ENCODE measurements at places on chromosomes 7 and 10.
A peak's percentile ranks its signal among the peaks of the same experiment; 100 is the strongest.

DNA sequence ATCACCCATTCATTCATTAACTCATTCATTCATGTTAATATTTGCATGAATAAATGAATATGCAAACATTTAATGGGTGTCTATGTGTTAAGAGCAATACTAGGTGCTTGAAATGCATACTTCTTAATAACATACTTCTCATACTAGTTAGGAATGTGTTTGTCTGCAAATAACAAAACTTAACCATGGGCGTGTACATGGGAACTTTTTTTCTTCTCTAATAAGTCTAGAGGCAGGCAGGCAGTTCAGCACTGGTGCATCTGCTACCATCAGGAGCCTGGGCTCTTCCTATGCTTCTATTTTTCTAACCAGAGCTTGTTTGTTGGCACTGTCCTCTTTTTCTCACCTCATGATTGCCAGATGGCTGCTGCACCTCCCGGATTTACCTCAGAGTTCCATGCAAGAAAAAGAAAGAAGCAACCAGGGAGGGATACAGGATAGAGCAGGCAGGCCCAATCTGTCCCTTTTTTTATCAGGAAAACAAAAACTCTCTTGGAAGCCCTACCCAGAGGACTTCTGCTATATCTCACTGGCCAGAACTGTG lies 22.7 kb downstream of the CDHR3 start:
- DNase-seq = no peak

DNA sequence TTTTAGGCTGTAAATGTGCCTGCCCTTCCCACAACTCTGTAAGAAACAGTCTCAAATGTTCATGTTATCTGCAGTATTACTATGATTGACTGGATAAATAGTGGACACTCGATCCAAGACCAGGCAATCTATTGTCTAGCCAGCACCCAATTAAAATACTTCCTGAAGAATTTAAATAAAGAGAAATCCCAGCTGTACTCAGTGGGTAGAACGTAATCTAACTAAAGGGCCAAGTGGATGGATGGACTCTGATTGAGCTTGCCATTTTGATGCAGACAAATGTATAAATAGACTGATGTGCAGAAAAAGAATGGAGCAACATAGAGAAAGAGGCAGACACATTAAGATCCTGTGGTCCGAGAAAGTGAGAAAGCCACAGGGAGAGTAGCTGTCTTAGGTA lies 158.0 kb downstream of the IPMK start:
- no peak for DNase-seq

DNA sequence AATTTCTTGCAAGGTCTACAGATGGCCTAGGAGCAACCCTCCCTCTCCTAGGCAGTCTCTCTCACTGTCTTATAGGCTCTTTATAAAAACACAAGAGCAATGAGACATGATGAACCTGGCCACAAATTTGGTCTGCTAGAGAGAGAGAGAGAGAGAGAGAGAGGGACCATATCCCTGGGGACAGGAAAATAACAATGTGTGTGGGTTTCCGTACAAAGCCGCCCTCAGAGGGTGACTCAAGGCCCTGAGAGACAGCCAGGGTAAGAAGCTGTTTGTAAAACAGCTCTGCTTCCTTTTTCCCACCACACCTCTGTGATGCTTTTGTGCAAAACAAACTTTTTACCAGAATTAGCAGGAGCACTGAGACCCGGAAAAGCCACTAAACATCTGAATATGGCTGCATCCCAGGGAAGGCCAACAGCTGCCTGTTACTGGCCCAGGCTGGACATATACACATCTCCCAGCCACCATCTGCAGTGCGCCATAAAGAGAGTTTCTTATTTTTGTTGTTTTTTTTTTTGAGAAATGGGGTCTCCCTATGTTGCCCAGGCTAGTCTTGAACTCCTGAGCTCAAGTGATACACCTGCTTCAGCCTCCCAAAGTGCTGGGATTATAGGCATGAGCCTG lies 18.4 kb downstream of the GIMAP5 start:
- DNase-seq = no peak

DNA sequence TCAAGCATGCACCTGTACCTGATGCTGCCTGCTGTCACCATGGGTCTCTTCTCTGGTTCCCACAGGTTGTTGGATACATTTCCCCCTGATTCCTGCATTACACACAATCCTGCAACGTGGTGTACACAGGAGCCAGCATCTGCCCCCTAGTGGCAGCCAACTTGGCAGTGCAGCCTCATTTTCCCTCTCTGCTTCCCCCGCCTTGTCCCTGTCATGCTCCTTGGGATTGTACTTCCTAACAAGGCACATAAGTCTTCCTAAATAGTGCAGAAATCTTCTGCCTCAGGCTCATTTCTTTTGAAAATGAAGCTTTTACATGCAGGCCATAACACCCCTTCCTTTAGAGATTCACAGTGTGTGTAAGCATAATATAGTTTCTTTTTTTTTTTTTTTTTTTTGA lies 387.5 kb downstream of the CCSER2 start:
- no peak for DNase-seq

GRCh38 chr7:21066221-21066620 lies 279.5 kb upstream of the SP8 start:
- no peak for DNase-seq

GRCh38 chr10:60870416-60870728 lies 73.6 kb downstream of the RHOBTB1 start:
- DNase-seq = no peak

GRCh38 chr7:74013539-74014272 lies 14.3 kb upstream of the ELN start:
- DNase-seq = no peak

DNA sequence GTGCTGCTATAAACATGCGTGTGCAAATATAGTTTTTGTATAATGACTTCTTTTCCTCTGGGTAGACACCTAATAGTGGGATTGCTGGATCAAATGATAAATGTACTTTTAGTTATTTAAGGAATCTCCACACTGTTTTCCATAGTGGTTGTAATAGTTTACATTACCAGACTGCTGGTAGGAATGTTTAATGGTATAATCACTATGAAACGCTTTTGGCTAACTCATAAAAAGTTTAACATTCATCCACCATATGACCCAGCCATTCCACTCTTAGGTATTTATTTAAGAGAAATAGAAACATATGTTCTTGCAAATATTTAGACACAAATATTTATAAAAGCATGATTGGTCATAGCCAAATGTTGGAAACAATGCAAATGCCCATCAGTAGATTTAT lies 32.1 kb upstream of the TFEC start:
- no peak for DNase-seq

GRCh38 chr10:27998178-27998953 lies 513 bp downstream of the ODAD2 start:
- peak; percentile 15 for DNase-seq

- DNase-seq = no peak
These were observed 145.4 kb downstream of the CALN1 start for GRCh38 chr7:72266771-72267170.

DNA sequence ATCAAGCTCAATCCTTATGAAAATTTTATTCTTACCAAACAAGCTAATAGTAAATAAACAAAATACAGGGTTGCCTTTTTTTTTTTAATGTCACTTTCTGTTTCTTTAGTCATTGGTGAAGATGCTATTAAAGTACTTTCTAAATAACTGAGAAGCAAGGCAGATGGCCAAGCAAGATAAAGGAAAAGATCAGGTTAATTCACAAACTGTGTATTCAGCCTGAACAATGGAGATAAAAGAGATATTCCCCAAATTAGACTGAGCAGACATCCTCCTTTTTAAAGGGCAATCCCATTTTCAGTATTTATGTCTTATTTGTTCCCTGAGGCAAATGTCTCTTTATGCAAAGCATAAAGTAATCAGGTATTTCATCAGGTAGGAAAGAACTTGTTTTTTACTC lies 23.1 kb upstream of the XRCC2 start:
- DNase-seq = no peak

- DNase-seq = no peak
These were observed 175.1 kb downstream of the HGF start for GRCh38 chr7:81594767-81595166.

DNA sequence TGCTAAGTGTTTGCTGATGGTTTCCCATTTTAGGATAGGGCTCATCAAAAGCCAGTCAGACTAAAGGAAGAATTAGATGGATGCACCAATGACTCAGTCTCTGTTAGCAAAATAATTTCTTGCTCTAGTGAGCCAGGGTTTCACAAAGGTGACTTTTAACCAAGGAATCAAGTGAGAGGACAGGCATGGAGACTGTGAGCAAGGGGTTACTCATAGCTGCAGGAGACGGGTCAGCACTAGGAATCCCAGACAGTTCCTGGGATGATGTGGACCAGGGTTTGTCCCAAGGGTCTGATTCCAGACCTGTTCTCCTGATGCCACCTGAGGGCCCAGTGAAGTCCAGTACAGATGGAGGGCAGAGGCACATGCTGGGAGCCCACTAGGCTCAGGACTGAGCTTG lies 138.1 kb downstream of the NOC3L start:
- DNase-seq = no peak

GRCh38 chr10:80187060-80187459 lies 18.3 kb downstream of the ANXA11 start:
- DNase-seq = no peak

- no peak for DNase-seq
These were observed 114.0 kb downstream of the PDGFA start for GRCh38 chr7:405489-406211.

DNA sequence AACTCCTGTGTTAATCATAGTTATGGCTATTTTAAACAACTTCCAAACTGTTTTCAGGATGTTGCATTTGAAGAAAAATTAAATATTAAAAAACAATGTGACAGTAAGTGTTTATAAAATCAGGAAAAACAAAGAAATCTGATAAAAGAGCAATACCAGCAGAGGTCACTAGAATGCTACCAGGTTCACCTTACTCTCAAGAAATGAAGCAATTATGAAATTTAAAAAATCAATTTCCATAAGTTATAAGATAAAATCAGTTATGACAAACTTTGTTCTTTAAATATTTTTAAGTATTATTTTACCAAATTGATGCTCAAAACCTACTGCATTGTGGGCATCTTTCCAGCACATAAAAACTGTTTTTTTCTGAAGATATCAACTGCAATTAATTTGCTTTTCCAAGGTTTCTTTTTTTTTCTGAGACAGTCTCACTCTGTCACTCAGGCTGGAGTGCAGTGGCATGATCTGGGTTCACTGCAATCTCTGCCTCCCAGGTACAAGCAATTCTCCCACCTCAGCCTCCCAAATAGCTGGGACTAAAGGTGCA lies 50.7 kb upstream of the RHEB start:
- no peak for DNase-seq

DNA sequence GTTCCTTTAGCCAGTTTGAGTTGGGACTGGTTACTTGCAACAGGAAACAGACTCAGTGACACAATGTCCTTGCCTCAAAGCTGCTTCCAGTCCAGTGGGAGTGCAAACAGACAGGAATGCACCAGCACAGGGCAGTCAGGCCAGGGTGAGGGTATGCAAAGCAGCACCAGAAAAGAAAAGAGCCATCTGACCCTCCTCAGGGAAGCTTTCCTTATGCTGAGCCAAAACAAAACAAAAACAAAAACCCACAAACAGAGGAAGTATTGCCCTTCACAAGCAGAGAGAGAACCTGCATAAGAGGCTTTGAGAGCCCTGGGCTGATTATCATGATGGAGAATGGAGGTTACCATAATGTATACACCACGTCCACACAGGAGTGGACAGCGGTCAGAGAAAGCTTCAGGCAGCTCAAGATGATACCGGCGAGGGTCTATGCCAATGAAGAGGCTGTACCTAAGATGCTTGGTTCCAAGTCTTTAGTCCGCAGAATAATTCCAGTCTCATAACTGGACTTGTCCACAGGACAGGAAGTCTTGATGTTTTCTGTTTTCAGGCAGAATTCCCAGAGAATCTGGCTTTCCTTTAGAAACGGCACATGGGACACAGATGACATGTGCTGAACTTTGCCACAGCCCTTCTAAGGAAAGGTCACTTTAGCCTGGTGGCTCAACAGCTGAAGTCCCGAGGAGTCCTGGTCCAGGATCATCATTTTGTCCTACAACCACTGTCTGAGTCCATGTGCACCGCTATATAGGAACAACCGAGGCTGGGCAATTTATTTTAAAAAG lies 263.3 kb downstream of the TNS3 start:
- no peak for DNase-seq

- DNase-seq = no peak
These were observed 892.9 kb downstream of the LRMDA start for GRCh38 chr10:76324283-76324682.

GRCh38 chr10:87753995-87754866 lies 63.8 kb downstream of the ATAD1 start:
- DNase-seq = no peak

GRCh38 chr10:114061789-114062188 lies 18.1 kb downstream of the ADRB1 start:
- DNase-seq = no peak

DNA sequence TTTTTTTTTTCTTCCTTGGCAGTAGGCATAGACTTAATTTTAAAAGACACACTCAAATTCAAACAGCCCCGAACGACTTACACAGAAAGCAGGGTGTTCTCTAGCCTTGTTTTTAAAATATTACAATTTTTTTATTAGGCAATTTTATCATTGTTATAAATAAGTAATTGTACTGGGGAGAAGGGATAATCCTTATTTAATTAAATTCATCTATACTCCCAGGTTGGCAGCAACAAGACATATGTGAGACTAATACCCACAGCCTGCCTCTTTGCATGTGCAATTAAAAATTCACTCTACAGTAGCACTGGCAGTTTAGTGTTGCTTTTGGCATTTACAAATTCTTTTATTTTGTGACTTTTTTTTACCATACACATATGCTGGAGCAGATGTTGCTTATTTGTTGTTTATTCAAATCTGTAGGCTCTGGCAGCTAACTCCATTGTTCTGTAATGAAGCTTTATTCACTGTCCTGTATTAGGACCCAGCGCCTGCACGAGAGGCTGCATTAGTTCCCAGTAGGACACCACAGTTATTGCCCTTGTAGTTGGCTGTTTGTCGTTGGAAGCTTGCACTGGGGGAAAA lies 84.9 kb upstream of the PPP1R17 start:
- DNase-seq = no peak

- DNase-seq = no peak
These were observed 269.5 kb downstream of the TRIL start for GRCh38 chr7:28688651-28689050.

DNA sequence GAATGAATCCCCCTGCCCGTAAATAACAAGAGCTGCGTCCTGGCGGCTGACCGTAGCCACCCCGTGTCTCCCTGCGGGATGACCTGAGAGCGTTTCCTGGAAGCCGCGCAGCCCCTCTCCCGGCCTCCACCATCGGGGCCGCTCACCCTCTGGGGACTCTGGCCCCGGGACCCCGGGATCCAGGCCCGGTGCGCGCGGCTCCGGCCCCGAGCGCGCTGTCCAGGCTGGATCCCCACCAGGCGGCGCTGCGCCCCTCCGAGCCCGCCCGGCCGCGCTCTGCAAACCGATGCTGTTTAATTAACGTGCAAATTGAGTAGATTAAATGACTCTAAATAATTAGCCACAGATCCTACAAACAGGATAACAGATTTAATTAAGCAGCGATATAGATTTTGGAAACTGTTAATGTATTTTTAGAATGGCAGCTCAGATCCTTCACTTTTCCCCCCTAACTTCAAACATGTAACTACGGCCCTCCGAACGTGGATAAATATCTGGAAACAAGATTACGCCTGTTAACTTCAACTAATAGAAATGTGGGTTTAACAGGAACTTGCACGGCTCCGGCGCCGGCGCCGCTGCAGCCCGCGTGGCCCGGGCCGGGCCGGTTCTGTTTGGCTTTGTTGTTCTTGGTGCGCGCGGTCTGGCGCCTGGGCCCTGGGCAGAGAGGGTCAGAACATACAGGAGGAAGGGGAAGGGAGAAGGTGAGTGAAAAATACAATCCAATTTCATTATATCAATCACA lies 7.1 kb upstream of the UNCX start:
- peak; percentile 41 for DNase-seq

All from stimulated activated CD8-positive, alpha-beta memory T cell treated with anti-CD3 and anti-CD28 coated beads, Interleukin-2, amount 100 ng/mL, for 48 hours (primary cell).